ENCODE measurements at places on chromosomes 12 and 14.

GRCh38 chr14:59208954-59209353 is 20.5 kb downstream of the DAAM1 start:
- DNase-seq = no peak

GRCh38 chr14:89424241-89424640 is 7.2 kb upstream of the FOXN3 start:
- no peak for DNase-seq

- no peak for DNase-seq
Measured at GRCh38 chr14:103528146-103528586, 830 bp upstream of the TRMT61A start.

DNA sequence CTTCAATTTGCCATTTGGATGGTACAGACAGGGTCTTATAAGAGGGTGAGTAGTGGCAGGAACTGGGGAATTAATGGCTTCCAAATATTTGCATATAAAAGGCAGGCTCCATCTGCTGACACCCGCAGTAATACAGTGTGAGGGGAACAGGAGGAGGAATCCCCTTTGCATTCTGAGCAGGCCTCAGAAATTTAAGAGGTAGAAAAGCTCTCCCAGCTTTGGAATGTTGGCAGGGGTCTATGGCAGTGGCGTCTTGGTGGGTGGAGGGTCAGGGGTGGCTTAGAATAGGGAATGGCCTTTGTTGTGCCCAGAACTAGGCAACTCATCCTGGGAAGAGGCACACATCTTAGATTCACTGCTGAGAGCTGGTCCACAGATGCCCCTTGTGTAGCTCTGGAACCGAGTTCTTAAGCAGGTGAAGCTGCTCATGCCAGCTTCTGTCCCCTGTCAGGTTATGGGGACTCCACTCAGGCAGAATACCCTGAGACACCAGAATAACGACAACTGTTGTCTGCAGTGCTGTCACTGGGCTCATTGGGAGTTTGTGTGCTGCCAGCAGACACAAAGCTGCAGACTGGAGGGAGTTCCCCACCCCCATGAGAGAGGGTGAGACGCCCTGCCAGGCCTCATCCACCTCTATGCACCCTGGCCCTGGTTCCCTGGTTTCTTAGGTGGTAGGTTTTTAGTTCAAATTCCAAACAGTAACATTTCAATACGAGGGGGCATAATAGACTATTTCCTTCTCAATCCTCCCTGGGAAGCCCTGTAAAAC is 190.2 kb downstream of the MON2 start:
- DNase-seq = no peak

GRCh38 chr12:19148860-19149259 is 19.3 kb downstream of the PLEKHA5 start:
- no peak for DNase-seq

- DNase-seq = no peak
Measured at GRCh38 chr12:50051101-50051806, 6.1 kb upstream of the ASIC1 start.

All from fibroblast of skin of back (primary cell).